ENCODE measurements at places on chromosomes 16 and 17.
A peak's percentile ranks its signal among the peaks of the same experiment; 100 is the strongest.

DNA sequence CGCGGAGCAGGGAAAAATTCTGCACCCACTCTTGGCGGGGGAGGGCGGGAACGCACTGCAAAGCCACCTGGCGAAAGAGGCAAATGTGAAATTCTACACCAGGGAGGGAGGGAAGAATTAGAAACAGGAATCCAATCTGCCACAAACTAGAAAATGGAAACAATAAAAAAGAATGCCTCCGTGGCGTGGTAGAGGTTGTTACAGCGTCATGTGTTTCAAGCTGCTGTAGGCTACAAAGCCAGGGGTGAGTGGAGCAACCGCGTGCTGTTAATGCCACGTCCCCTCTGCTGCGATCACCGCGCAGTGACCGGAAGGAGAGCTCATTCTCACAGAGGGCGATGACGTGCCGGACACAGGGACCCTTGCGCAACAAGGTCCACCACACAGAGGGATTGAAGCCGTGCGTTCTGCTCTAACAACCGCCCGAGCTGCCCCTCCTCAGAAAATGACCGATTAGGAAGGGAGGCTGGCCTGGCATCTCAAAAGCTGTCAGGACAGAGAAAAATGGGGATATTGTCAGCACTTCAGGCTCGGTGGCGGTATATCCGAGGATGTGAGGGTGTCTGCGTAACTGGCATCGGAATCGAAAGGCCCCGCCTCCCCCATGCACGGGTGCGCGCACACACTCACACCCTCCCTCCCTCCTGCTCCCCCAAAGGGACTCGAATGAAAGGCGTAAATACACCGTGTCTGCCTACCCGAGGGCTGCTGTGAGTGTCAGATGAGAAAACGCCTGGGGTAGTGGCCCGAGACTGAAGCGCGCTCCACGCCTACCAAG is 70.8 kb upstream of the TNRC6C start:
- DNase-seq, result peak; percentile 76

- DNase-seq, result no peak
Observed at GRCh38 chr16:13171313-13171712, 269.9 kb downstream of the SHISA9 start.

DNA sequence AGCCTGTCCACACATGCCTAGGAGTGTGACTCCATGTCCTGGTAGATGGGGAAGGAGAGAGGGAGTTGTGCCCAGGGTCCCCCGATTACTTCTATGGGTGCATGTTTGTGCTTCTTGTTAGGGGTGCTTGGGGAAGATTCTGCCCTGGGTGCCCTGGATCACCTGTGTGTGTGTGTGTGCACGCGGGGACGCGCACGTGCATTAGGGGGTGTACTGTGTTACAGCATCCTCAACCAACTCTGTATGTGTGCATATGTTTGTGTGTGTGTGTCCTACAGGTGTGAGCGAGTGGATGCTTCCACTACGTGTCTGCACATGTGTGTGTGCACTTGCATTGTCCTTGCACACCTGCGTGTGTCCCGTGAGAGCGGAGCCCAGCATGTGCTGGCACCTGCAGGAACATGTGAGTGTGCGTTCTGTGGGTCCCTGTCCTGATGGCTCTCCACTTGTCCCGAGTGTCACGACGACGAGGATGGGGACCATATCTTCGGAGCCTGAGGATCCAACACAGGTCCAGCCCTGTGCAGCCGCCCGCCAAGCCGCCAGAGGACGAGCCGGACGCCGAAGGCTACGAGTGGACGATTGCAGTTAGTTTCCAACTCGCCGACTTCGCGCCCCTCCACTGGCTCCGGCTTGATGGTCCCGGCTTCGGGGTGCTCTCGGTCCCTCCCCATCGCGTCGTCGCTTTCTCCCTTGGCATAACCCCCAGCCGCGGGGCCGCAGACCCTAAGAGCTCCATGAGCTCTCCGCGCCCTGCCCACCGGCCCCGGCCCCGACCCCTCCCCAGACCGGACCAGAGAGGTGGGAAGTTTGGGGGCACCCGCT is 6.0 kb upstream of the TBC1D3B start:
- DNase-seq, result no peak

DNA sequence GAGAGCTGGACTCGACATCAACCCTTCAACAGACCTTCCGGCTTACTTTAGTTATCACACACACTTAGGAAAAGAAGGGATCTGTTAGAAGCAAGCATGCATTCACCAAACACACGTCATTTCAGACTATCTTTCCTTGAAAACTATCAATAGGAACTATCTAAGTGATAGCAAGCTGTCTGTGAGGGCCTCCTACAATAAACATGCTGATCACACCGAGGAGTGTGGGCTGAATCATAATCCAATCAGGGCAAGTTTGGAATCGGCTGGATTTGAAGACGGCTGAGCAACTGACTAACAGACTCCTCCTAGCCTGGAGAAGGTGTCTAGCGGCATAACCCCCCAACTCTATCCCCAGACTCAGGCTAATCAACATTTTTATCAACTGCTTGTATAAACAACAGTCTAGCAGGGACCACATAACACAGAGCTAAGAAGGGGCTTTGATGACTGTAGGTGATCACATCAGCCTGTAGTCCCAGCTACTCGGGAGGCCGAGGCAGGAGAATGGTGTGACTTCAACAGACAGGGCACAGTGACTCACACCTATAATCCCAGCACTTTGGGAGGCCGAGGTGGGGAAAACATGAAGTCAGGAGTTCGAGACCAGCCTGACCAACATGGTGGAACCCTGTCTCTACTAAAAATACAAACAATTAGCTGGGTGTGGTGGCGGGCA is 14.1 kb downstream of the NXN start:
- no peak for DNase-seq

DNA sequence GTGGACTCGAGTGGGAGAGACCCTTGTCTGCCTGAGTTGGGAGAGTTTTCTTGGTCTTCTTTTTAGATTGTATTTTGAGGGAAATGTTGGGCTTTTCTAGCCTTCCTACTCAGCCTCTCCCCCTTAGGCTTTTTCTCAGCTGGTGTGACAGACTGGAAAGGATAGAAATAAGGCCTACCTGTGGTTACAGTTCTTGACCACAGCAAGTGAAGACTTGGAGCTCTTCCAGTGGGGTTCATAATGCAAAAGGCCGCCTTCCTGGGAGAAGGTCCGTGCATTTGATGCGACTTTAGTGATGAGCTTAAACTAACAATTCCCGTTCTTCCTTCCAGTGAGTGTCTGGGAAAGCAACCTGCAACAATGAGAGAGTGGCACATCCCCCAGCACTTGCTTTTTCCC is 56.8 kb downstream of the B9D1 start:
- DNase-seq, result no peak

DNA sequence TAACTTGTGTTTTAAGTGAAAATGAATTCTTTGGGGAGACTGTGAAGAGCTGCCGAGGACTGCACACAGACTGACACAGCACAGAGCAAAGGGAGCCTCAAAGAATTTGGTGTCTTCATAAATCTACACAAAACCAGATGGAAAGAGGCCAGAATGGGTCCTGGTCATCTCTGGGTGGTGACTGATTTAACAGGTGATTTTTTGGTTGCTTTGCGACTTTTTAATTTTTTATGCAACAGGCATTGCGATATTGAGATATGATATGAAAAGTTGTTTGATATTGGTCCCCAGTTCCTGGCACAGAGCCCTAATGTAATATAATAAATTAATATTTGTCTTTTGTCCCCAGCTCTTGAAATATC is 12.6 kb upstream of the EIF1 start:
- no peak for DNase-seq

- DNase-seq, result no peak
Observed at GRCh38 chr17:20952183-20952582, 90.6 kb downstream of the USP22 start.

DNA sequence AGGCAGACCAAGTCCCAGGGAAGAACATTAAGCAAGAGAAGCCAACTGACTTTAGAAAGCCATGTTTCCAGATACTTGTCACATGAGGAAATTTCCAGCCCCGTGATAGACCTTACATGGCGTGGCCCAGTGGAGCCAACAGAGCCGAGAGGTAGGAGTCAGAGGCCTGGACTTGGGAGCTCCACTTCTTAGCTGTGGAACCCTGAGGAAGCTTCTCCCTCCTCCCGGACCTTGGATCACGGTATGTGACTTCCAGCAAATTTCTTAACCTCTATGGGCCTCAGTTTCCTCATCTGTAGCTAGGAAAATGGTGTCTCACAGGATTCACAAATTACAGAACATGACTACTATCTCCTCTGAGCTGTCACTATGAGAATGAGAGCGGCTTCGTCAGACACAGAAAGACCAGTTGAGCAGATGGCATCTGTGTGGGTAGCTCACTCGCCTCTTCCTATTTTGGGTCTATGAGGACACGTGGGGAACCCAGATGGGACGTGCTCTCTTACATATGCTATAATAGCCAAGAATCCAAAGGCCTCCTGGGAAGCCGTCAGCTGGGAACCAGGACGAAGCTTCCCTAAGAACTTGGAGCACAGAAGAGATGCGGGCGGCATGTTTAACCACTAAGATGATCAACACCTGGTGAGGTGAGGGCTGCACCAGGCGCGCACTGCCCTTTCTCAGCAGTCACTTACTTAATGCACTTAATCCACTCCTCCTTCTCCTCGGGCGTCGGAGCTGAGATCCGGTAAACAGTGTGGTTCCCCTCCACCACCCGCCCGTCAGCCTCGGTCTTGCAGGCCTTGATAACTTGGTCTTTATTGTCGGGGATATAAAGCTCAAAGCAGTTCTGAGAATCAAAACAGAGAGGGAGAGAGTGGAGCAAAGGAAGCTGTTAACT is 102.3 kb downstream of the CYTH1 start:
- no peak for DNase-seq

DNA sequence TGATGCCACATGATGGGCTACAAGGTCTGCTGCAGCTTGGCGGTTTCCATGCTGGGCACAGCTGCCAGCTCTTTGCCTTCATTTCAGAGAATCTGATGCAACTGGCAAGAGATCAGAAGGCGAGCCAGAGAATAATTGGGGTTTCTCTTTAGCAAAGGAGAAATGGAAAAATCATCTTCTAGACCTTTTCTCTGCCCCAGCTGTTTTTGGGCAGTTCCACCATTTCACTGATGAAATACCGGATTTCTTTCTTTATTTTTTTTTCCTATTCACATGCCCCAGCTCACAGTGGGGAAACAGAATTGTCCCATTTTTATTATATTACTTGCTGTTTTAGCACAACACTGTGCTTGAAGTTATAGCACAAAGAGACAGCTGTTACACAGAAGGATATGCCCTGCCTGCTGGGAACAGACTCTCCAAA is 439.3 kb upstream of the GOT2 start:
- DNase-seq, result no peak

DNA sequence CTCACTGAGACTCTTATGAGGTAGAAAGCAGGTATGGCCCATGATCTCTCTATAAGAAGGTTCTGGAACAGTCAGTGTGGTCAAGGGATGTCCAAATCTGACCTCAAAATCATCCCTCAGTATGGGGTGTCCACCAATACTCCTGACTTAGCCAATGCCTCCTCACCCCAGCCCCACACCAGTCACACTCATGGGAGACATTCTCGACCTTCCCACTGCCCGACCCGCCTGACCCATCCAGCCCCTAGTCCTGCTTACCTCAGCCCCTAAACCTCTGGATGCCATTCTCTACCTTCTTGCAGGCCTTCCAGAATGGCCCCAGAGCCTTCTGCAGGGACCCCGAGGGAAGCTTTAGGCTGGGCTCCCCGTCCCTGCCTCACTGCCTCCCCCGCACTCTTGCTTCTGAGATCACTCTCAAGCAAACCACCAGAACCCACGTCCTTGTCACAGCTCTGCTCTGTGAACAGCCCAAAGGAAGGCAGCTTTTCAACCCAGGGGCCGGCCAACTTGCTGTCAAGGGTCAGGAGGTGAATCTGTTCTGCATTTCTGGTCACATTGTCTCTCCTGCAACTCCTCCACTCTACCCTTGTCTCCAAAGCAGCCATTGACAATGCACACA is 44.9 kb upstream of the RBFOX3 start:
- DNase-seq, result no peak

DNA sequence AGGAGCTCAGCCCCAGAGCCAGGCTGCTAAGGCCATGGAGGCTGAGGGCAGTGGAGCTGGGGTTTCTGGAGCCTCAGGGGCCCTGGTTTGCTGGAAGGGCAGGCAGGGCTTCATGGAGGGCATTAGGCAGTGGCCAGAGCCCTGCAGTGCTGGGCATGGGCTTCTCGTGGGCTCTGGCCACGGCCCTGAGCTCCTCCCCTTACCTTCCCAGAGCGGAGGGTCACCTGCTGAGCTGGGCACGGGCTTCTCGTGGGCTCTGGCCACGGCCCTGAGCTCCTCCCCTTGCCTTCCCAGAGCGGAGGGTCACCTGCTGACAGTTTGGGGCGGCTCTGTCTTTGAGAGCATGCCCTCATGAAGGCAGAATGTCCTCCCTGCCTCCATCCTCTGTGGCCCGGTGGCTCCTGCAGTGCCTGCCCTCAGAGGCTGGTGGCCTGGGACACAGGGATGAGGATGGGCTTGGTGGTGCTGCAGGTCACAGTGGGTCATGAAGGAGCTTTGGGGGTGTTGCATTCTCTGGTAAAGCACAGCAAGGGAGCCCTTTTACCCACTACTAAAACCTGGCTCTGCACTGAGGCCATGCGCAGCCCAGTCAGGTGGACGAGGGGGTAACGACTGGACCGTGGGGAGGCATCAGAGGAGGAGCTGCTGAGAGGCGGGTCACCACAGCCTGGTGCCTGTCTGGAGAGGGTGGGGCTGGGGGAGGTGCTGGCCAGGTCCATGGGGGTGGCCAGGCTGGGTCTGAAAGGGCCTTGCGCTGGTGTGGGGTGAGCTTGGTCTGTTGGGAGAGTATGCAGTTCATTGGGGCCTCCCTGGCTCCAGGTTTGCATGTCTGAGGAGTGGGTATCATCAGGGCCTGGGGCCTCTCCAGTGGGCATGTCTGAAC is 2.9 kb upstream of the RNPS1 start:
- no peak for DNase-seq

DNA sequence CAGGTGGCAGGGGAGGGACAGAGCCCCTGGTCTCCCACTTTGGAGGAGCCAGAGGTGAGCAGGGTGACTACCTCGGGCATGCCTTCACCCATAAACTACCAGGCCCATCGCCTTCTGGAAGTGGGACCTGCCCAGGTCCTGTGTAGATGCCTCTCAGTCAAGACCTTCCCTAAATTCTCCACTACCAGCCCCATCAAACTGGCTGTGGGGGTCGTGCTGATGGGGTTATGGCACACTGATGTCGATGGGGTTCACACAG is 5.8 kb upstream of the RAB37 start:
- DNase-seq, result no peak

GRCh38 chr17:48595278-48595999 is 1.9 kb upstream of the HOXB5 start:
- no peak for DNase-seq
